ENCODE measurements at places on chromosomes 16 and 17.

DNA sequence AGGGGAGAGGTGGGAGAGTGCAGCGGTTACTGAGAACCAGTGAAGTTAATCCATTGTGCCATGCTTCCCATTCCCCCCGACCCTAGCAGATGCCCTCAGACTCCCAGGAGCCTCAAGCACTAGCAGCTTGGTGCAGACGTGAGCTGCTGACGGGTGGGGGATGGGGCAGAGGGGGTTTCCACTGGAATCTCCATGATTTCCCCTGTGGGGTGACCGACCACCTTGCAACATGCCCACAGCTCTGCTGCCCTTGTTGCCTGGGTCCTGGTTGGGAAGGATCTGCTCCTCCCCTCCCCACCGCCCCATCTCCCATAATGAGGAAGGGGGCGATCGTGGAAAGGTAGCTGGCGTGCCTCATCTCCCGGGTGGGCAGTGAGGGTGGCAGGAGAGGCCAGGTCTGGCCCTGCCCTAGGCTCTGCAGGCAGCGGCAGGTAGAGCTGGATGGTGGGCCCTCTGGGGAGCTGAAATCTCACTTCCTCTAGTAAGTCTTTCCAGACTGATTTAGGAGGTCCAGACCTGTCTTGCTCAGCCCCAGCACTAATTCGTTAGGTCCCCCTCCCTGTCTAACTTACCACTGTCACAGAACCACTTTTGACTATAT, 9.6 kb downstream of the FLOT2 start:
- DNase-seq, result no peak

- DNase-seq, result no peak
These were observed 292.5 kb downstream of the SOX9 start for GRCh38 chr17:72413077-72414031.

DNA sequence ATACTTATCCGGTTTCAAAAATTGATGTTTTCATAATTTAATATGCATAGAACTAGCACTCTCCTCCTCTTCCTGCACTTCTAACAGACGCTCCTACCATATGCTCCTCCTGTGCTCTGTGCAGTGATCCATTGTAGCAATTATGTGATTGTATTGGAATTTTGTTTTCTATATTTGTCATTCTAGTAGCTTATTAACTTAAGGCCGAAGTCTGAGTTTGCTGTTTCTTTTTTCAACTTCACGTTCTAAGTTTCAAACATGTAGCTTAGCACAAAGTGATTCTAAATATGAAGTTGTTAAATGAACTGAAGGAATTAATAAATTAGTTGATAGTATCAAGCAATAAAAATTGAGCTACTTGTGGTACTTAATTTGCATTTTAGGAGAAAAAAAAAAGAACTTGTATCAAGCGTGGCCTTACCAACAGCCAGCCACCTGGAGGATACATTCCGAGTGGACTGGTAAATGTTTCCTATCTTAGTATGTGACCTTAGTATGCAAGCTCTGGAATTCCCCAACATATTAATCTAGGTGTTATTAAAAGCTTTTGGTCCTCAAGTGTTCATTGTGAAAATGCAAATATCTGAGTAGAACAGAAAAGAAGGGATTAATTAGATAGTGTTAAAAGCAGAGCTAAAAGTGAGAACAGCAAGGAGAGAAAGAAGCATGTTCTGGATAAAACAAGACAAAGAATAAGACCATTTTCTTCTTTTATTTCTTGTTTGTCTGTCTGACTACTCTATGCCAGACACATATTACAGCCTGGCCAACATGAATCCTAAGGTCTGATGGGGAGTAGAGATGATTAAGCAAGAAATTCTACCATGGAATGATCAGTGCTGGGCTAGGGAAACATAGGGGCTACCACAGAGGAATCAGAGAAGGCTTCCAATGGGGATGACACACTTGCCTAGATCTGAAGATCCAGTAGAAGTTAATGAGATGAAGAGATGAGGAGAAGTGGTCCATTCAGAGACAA, 290.4 kb upstream of the MON1B start:
- DNase-seq, result no peak

DNA sequence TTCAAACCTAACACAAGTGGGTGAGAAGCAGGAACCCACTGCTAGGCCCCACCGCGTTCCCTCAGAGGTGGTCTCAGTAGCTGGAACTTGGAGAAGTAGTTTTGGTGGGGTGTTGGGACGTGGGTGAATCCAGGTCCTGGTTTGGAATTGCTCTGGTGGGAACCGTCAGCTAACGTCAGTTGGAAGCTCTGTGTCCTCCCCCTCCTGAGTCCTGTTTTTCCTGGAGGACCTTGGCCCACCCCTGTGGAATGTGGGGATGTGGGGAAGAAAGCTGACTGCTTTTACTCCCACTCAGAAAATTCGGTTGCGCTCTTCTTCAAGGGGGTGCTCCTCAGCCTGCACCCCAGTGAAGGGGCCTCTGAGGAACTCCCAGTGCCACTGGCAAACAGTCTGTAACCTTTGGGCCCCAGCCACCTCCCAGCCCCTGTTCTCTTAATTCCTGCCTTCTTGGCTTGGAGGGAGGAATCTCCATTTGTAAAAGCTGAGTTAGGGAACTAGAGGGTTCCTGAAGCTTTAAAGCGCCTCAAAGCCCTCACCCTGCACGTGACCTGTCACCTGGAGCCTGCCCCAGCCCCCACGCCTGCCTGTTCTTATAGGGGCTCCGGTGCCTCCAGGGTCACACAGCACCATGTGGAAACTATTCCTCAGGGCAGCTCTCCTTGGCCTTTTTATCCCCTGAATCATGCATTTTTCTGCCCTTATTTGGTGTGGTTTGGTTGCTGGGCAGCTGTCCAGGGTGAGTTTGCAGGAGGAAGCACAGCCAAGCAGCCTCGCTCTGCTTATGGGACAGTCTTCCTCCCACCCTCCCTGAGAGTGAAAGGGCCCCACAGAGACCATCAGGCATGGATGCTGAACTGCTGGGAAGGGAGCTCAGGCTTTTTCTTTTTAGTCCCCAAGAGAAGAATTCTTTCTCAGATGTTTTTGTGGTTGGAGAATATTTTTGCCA, 16.2 kb upstream of the NAGLU start:
- DNase-seq, result no peak

GRCh38 chr16:58475091-58475619, 24.8 kb upstream of the NDRG4 start:
- DNase-seq, result no peak

All from activated naive CD8-positive, alpha-beta T cell treated with anti-CD3 and anti-CD28 coated beads, Interleukin-2, amount 50 U/mL, for 24 hours (primary cell).